ENCODE measurements at places on chromosomes 4 and X.
A peak's percentile ranks its signal among the peaks of the same experiment; 100 is the strongest.

DNA sequence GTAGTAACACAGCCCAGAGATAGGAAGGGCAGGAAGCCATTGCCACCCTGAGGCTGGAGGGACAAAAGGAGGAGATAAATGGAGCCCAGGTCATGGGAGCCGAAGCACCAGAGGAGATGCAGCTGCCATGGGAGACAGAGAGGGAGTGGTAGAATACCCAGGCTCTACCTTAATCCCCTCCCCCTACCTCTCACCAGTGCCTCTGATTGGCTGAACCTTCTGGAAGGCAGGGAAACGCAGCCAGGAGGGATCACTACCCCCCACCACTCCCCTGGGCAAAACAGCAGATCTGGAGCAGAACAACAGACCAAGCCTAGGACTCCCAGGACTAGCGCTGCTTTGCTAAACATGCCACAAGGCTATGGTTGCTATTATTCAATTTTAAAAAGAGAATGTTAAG, 114.2 kb downstream of the ZNF827 start:
- DNase-seq: no peak

DNA sequence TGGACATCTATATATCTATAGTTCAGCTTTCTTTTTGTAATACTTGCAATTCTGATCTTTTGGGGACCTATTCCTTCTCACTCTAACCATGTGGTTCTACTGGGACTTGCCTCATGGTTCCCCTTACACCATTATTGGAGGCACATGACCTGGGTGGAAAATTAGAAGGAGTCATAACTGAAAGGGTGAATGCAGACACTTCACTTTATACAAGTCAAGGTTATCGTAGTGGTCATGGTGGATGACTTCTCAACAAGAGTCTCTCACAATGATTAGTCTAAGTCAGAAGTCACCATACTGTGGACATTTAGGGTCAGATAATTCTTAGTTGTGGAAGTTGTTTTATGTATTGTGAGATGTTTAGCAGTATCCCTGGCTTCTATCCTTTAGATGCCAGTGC, 10.5 kb upstream of the EIF4E start:
- no peak for DNase-seq

DNA sequence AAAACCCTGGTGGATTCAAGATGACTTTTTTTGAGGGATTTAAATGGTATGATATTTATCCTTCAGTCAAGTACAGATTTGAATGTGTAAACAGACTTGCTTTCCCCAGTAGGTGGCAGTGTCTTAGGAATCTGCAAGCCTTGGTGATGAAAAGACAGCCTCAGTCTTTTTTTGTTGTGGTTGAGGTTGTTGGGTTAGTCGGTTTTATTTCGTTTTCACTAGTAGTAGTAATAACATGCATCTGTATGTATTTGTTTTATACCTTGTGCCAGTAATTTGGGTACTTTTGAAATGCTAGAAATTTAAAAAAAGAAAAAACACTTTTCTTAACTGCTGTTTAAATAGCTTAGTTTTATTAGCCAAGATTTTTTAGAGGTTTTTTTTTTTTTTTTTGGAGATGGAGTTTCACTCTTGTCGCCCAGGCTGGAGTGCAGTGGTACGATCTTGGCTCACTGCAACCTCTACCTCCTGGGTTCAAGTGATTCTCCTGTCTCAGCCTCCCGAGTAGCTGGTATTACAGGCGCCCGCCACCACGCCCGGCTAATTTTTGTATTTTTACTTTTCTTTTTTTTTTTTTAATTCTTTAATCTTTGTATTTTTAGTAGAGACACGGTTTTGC, 39.2 kb downstream of the COPS4 start:
- DNase-seq: peak; percentile 32

DNA sequence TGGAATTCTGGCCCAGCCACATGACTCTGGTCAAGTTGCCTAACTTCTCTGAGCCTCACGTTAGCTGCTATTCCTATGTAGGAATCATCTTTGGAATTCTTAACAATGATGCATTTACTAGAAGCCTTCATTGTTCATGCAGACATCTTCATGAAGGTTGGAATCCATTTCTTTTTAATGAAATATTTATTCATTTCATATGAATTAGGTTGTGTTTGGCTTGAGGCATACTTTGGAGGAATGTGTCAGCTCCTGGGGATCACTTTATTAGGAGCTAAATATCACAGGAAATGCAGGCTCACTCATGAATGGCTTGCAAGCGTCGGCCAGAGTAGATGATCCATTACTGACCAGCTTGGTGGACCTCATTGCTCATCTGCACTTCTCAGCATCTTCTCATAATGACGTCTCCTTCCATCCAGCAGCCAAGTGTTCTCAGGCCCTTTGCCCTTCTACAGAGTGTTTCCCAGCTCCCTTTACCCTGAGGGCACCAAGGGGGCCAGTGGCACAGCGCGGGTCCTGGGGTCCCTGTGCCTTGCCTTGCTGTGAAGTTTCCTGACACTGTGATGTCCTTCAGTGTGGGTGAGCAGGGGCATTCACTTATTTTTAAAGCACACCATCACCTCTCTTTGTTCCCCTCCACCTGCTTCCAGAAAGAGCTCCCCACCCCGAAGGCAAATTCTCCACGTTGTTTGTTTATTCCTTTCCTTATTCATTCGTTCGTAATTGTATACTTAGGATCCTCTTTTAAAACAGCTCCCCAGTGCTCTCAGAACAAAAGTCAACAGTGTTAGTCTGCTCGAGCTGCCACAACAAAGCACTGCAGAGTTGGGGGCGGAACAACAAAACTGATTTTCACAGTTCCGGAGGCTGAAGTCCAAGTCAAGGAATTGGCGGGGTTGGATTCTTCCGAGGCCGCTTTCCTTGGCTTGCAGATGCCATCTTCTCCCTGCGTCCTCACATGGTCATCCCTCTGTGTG, 106.8 kb downstream of the STK32B start:
- no peak for DNase-seq

- DNase-seq: peak; percentile 62
Observed at GRCh38 chrX:55907968-55908607, 190.5 kb downstream of the RRAGB start.

DNA sequence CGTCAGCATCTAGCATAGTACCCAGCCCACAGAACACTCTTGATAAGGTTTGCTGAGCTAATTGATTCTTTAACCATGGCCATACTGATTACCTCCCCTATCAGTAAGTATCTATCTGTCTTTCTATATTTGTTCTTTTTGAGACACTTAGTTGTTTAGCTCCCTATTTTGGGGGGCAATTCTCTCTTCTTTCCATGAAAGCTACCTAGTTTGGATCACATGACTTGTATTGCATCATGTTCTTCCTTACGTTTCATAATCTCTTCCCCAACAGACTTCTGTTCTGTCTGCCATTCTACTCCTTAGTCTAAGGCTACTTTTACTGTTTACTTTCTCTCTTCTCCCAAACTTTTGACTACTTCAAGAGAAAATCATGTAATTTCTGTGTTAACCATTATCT, 39.0 kb downstream of the TBC1D19 start:
- no peak for DNase-seq

- no peak for DNase-seq
Observed at GRCh38 chr4:138348055-138348454, 105.9 kb upstream of the SLC7A11 start.

DNA sequence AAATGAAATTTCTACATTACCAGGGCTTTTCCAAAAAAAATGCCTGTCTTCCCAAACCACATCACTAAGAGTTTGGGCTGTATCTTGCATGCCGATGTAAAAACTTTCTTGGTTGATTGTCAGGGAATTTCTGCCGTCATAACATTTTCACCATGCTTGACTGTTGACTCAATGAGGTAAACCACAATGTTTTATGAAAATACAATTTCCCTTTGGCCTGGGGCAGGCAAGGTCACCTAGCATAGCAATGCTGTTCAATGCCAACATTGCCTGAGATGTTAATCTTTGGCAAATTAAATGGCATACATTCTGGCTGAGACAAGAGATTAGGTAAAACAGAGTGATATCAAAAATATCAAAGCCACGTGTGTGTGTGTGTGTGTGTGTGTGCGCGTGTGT, 137.1 kb upstream of the TBL1X start:
- peak; percentile 71 for DNase-seq

DNA sequence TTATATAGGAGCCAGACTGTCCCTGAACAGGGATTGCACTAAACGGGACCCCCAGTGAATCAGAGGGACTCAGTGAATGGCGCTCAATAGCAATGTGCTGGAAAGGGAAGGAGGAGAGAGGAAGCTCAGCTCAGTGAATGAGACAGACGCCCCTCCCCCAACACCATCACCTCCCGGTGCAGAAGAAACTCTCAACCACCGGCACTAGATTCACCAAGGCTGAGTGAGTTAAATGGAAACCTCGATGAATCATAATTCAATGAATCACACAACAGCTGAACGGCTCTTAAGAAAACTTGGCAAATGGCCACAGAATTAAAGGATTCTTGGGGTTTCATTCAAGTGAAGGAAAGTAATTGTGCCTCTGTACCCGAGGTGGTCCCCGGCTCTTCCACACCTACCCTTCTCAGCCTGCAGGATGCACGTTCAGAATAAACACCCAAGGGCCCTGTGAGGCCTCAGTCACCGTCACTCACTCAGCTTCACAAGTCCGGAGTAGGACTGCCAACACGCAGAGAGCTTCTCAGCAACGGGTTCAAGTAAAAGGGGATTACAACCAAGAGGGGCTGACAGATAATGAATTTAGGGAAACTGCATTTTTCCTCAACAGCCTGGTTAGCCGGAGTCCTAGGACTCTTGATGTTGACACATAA, 29.3 kb downstream of the CRMP1 start:
- peak; percentile 74 for DNase-seq

DNA sequence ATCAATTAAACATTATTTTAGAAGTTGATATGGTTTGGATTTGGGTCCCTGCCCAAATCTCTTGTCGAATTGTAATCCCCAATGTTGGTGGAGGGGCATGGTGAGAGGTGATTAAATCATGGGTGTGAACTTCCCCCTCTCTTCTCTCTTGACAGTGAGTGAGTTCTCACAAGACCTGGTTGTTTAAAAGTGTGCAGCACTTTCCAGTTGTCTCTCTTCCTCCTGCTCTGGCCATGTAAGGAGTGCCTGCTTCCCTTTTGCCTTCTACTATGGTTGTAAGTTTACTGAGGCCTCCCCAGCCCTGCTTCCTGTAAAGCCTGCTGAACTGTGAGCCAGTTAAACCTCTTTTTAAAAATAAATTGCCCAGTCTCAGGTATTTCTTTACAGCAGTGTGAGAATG, 141.4 kb downstream of the GALNTL6 start:
- peak; percentile 42 for DNase-seq

GRCh38 chrX:41870719-41871151, 52.6 kb downstream of the CASK start:
- DNase-seq: no peak

- no peak for DNase-seq
Observed at GRCh38 chr4:123606946-123607542, 210.4 kb downstream of the SPRY1 start.

GRCh38 chr4:116358633-116359222, 726.6 kb downstream of the TRAM1L1 start:
- DNase-seq: peak; percentile 88

GRCh38 chr4:657338-657833, 16.7 kb downstream of the ATP5ME start:
- DNase-seq: no peak

DNA sequence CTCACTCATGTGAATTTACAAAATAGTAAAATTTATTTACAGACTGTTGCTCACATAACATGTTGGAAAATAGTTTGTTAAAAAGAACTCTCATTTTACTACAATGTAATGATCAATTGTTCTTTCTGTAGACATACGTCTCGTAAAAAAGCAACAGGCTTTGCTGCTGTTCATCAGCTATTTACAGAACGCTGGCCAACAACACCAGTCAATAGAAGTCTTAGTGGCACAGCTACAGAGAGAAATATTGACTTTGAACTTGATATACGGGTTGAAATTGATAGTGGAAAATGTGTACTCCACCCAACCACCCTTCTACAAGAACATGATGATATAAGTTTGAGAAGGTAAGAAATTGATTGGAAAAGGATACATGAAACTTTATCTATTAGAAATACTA, 47.6 kb upstream of the ADAD1 start:
- no peak for DNase-seq

- DNase-seq: no peak
Observed at GRCh38 chr4:95701500-95702170, 138.3 kb upstream of the PDHA2 start.

GRCh38 chr4:16089156-16089555, 5.3 kb upstream of the PROM1 start:
- no peak for DNase-seq

GRCh38 chr4:119471259-119471658, 149.3 kb upstream of the FABP2 start:
- no peak for DNase-seq

DNA sequence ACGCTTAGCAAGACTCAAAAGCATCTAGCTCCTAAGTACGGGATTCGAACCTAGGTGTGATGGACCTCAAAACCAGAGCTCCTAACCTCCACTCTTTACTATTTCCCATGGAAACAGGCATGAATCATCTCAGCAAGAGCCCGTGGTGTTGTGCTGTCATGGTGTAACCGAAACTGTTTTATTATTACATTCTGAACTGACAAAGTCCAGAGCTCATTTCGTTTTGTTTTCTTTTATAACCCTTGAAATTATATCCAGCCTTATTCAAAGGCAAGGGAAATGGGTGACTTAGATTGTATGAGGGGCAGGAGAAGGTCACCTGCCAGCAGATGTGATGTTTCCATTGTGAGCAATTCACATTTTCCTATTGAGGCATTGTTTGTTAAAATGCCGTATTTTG, 301.1 kb downstream of the FRMPD4 start:
- no peak for DNase-seq

GRCh38 chrX:13250826-13251580, 68.8 kb downstream of the ATXN3L start:
- no peak for DNase-seq

GRCh38 chr4:88511236-88511635, 12.3 kb downstream of the PYURF start:
- peak; percentile 34 for DNase-seq

DNA sequence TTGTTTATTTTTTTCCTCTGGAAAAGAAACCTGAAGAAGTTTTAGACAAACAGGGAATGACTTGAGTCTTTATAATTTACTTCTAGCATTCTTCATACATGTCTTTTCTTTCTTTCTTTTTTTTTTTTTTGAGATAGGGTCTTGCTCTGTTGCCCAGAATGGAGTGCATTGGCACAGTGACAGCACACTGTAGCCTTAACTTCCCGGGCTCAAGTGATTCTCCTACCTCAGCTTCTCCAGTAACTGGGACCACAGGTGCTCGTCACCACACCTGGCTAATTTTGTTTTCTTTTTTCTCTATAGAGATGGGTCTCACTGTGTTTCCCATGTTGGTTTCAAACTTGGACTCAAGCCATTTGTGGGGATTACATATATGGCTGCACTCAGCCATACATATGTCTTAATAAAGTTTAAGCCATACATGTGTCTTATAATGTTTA, 71.8 kb downstream of the RAPGEF2 start:
- DNase-seq: no peak

- no peak for DNase-seq
Observed at GRCh38 chr4:22091906-22092305, 143.3 kb upstream of the KCNIP4 start.
